Right hindlimb (tissue), 1 donor: ENCODE measurements at places on chromosomes 7 and 10.

DNA sequence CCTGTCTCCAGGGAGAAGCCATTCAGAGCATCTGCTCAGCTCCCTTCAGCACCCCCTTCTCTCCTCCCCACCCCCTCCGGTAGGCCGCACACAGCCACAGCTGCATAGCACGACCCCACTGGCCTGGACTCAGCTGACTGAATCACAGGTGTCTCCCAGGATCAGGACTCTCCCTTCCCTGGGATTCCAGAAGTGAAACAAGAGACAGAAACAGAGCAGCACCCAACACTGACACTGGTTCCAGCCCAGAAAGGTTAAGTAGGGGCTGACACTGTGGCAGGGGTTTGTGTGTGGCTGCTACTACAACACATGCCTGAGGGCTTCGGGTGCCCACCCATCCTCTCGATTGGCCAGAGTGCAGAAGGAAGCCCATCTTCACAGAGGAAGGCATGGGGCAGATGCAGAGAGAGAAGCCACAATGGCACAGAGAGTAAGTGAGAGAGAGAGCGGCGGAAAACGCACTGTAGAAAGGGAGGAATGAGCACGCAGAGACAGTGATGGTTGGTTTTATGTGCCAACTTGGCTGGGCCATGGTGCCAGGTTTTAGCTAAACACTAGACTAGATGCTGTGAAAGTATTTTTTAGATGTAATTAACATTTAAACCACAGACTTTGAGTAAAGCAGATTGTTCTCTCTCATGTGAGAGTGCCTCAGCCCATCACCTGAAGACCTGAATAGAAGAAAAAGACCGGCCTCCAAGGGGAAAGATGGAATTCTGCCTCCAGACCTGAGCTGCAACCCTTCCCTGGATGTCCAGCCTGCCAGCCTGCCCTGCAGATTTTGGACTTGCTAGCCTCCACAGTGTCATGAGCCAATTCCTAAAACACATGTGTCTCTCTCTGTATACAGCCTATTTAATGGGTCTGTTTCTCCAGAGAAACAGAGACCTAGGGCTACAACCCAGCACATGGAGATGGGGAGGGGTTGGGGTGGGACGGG lies 107.5 kb downstream of the GRB10 start:
- no peak for DNase-seq

DNA sequence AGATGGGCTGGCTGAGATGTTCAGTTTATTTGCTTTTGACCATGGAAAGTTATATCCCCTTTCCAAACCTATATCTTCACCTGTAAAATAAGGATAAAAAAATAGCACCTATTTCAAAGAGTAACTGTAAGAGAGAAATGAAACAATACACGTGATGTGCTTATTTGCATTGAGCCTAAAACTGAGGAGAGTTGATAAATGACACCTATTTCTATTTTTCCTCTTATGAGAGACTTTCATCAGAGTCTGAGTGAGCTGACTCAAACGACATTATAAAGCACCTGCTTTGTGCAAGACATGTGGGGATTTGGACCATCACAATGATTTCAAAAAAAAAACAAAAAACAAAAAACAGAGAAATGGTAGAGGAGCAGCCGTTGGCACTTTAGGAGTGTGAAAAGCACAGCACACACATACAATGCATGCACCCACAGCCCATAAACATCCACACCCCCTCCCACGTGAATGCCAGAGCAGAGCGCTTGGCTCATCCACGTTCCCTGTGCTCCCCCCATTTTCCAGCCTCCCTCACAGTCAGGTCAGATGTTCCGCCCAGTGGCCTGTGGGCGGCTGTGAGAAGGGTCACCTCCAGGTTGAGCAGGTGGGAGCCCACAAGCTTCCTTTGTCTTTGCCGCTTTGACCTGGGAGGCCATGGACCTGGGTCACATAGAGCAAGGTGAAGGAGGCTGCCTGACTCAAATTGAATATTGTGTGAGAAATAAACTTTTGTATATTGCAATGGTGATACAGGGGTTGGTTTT lies 253.2 kb upstream of the ZNF32 start:
- no peak for DNase-seq

- no peak for DNase-seq
Observed at GRCh38 chr10:70682920-70683600, 10.8 kb downstream of the ADAMTS14 start.

DNA sequence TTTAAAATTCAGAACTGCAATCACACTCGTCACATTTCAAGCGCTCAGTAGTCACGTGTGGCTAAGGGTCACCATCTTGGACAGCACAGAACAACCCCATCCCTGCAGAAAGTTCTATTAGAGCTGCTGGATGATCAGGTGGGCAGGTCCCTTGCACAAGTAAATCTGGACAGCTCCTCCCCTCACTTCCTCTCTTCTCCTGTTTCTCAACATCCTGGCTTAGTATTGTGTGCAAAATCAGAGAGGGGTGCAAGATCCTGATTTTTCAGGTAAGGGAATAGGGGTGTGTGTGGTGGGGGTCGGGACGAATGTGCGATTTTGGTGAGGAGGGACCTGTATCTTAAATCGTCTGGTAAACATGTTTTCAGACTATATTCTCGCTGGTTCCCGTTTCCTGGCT lies at the start of gene GIMAP4:
Gene GIMAP4, plus strand, starts transcription at position 222 of the 400 bp plus-strand sequence. CDS start 2,512 bp downstream, outside the sequence.
- DNase-seq, result no peak

GRCh38 chr7:136845899-136846465 lies 22.5 kb upstream of the CHRM2 start:
- DNase-seq, result no peak

DNA sequence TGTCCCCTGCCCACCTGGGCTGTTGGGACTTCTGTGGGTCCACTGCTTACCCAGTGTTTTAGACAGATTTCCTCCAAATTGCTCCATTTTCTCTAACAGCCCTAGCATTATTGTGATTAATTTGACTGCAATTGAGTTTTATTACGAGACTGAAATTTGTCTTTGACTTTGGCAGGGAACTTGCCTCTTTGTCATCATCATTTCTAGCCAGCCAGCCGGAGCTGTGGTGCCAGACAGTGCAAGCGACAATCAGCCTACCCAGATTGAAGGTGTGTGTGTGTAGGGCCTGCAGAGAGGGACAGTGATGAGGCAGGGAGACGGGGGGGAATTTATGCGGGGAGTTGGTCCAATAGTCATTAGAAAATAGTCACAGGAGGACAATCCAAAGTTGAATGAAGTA lies 743.0 kb downstream of the NRG3 start:
- DNase-seq, result no peak

DNA sequence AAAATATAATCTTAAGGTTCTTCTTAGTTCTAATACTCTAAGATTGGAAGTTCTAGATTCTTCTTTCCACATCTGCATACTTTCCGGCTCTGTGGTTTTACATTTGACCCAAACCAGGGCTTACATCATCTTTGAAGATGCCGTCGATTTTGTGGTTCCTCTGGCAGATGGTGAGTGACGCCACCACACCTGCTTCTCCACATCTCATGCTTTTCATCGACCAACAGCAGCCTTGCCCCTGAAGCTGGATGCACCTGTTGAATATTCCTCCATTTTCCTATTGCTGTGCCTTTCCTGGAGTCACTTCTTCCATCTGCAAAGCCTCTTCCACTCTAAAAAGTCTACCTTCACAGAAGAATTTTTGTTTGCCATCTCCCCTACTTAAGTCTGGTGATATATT lies 121.3 kb downstream of the PRKCQ start:
- no peak for DNase-seq

DNA sequence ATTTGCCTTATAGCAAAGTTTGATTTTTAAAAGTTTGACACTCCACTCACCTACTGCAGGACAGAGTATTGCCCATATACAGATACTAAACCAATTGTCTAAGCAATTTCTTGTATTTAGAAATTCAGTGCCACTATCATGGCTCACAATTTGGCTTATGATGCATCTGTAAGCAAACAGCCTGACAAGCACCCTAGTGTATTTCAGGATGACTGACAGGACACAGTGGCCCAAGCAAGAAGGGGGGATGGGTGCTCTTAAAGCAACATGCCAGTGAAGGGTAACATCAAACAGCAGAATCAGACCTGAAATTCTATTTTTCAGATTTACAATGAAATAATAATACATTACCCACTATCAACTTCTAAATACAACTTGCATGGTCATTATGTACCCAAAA lies 30.5 kb downstream of the CTNNA3 start:
- no peak for DNase-seq

GRCh38 chr10:24209946-24210491 lies 1.1 kb downstream of the KIAA1217 start:
- peak; percentile 68 for DNase-seq

GRCh38 chr7:55033236-55033846 lies 14.5 kb downstream of the EGFR start:
- DNase-seq, result no peak

GRCh38 chr7:113122744-113123143 lies 4.4 kb upstream of the SMIM30 start:
- no peak for DNase-seq

GRCh38 chr7:81666209-81666608 lies 103.6 kb downstream of the HGF start:
- DNase-seq, result no peak

DNA sequence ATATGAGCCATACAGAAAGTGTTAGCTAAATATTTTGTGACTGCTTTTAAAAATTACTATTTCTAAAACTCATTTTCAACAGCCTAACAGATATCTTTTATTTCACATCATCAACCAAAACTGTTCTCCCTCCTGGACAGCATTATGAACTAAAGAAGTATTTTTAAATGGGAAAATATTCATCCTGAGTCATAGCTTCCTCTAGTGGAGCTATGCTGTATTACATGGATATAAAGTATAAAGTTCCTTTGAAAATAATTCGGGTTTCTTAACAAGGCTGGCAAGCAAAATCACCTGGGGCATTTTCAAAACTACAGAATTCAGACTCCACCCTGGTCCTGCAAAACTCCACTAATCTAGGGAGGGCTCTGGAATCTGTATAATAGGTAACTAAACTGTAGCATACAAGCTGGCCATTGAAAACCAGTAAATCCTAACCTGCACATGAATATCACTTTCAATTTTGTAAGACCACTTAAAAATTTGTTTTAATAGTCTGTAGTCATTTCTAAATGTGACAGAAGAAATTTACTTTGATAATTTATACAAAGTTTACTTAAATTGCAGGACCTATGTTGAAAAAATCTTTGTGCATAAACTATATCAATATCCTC lies 53.5 kb downstream of the SCIN start:
- DNase-seq, result no peak
